Activated CD8-positive, alpha-beta memory T cell treated with anti-CD3 and anti-CD28 coated beads for 1 hour (primary cell): ENCODE measurements at places on chromosomes 4 and X.

DNA sequence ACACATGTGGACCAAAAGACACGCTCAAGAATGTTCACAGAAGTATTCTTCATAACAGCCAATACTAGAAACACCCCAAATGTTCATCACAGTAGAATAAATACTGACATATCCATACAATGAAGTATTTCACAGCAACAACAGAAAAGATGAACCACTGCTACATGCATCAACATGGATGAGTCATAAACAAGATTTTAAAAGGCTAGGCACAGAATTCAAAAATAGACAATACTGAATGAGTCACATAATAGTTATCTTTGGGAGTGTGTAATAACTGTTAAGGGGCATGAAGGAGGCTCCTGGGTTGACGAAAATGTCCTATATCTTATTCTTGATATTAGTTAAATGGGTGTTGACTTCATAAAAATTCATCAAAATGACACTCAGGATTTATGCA, 43.5 kb downstream of the CLOCK start:
- no peak for DNase-seq

DNA sequence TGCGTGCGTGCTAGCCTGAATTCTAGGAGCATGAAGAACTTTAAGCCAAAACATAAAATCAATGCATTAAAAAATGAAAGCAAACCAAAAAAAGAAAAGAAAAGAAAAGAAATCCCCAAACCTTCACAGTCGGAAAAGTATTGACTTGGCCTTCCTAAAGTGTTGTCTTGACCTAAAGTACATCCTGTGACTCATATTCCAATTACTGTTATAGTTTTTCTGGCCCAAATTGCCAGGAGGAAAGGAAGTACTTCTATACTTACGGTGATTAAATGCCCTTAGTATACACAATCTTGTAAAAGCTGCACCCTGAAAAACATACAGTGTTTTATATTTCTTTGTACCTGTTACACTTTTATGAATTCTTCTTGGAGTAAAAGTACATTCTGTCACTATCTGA, 512.8 kb downstream of the ANKRD50 start:
- DNase-seq: no peak

DNA sequence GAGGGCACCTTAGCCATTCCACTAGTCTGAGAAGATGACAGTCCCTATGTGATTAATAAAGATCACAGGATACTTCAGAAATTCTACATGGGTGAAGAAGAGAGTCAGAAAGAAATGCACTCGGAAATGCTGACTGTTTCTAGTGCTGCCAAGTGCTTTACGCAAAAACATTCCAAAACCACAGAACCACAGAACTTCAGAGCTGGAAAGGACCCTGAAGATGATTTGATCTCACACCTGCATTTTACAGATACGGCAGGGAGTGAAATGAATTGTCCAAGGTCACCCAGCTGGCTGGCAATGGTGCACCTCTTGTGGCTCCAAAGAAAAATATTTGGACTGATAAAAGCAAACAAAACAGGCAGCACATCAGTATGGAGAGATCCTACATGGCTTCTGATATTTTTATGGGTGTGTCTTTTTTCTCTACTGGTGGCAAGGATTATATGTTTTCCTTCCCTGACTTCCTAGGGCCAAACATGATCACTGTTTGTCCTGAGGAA, 115.9 kb downstream of the MAML3 start:
- no peak for DNase-seq

GRCh38 chr4:184937030-184937710, 81.1 kb upstream of the HELT start:
- no peak for DNase-seq

DNA sequence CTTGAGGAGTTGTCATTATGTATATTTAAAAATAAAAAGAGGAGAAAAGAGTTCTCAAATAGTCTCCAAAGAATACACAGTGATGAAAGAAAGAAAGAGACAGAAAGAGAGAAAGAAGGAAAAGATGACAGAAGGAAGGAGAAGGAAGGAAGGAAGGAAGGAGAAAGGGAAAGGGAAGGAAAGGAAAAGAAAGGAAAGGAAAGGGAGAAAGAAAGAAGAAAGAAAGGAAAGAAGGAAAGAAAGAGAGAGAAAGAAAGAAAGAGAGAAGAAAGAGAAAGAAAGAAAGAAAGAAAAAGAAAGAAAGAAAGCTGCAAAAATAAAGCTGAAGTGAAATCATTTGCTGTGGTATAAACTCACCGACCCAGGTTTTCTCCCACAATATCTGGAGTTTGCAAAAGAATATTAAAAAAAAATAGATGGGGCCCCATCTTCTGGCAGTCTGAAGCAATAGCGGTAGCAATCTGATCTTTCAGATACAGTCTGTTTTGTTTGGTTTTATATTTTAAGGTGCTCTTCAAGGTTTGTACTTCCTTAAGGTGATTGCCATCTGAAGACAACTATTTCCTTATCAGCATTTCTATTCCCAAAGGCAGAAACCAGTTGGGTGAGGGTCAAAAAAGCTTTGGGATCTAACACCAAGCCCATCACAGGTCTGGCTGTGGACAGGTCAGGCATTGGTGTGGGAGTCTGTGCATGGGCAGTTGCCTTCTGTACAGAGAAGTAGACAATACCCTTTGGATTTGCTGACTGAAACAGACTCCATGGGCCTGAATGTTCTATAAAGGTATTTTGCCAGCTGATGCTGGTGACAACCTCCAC, 160.4 kb downstream of the CPEB2 start:
- no peak for DNase-seq

- DNase-seq: no peak
These were observed 229.0 kb upstream of the TENM3 start for GRCh38 chr4:182014164-182014563.

DNA sequence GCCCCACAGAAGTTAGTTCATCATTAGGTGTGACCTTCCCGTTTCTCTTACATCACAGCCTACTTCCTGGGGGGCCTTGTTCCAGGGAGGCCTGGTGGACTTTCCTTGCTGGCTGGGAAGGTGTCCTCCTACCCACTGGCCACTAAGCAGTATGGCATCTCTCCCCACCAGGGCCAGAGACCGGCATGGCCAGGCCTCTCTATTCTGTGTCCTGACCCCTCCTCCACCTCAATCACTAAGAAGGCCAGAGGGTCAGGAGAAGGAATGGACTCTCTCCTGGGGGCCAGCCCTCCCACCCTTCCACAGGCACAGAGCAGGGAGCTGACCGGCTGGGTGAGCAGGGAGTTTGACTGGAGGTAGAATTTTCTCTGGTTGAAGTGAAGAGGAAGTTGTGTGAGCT, 81.9 kb downstream of the PJA1 start:
- DNase-seq: no peak

GRCh38 chr4:142718981-142719380, 127.1 kb downstream of the INPP4B start:
- DNase-seq: no peak
